ENCODE measurements at places on chromosomes 11 and 22.

DNA sequence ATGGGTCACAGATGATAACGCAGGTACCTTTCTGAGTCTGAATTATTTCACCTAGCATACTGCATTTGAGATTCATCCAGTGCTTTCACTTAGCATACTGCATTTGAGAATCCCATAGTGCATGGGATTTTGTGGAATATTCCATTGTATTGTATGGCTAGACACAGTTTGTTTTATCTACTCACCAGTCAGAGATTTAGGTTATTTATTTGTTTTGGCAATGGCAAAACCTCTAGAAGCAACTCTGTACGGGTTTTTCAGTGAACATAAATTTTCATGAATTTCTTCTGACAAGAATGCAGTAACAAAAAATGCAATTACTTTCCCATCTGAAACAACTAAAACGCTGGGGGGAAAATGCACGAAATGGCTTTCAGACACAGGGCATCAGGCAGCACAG is 24.3 kb downstream of the SCN4B start:
- DNase-seq = no peak

DNA sequence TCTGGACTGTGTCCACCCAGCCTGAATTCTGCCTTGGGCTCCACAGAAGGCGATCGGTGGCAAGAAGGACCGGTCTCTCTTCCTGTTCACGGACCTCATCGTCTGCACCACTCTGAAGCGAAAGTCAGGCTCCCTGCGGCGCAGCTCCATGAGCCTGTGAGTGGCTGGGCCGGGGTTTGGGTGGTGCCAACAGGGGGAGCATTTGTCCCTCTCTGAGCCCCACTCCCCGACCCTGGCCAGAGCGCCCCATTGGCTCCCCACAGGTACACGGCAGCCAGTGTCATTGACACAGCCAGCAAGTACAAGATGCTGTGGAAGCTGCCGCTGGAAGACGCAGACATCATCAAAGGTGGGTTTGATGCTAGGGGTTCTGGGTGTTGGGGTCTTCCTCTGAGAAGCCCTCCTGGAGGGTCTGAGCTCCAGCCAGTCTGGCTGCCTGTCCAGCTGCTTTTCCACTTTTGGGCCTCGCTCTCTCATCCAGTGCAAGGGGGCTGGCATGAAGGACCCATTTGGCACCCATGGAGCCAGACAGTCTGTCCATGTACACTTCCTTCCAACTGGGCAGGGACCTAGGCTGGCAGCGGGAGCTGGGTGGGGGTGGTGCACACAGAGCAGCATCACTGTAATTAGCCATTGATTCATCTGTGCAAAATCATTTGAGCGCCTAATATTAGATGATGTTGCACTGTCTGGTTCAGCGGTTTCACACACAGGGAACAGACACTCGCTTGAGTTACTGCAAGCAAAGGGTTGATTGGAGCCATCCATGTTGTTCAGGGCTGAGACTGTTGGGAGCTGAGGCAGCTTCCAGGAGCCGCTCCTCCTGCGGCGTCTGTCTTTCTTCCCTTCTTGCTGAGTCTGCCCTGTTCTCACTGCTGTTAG is 19.0 kb upstream of the RELT start:
- no peak for DNase-seq

- DNase-seq = no peak
Observed at GRCh38 chr11:66985508-66986177, 10.5 kb downstream of the C11orf86 start.

DNA sequence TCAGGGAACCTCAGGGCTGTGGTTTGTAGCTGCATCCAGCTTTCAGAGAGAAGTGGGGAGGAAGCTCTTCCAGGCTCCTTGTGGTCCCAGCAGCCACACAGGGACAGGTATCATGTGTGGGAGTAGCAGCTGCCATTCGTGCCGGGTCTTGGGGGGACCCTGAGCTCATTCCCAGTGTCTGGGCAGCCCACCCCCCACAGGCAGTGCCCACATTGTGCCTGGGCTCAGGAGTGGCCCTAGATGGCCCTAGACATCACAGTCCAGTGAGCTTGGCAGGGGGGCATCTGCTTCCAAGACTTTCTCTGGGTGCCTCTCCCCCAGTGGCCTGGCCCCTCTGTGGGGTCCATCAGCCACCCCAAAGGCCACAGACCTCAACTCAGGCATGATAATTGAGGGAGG is 619.7 kb downstream of the BRD1 start:
- DNase-seq = no peak

DNA sequence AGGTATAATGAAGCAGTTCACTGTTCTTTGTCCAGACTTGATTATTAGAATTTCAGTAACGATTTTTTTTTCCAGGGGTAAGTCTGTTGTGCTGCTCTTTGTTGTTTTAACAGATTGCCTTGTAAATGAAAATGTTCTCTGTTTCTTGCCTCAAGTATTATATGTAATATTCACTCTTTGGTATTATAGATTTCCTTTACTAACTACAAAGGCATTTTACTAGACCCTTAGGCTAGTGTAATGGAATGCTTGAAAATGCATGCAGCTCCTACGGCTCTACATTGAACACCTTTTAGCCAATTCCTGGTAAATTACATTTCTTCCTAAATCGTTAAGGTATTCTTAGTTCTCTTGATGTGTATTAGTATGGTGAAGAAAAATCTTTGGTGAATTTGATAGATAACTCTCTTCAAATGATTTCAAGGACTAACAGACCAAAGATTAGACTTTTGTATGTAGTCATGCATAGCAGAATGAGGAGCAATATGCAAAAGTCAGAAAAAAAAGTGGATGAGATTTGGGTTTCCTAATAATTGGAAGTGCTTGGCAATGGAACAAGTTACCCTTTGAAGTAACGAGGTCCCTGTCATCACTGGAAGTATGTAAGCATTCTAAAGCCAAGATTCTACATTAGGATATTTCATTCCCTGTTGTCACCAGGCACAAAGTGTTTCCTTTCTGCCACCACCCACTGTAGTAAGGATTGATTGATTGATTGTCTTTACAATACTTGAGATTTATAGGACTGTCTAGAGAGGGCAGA is 113.1 kb downstream of the DBX1 start:
- DNase-seq = no peak

DNA sequence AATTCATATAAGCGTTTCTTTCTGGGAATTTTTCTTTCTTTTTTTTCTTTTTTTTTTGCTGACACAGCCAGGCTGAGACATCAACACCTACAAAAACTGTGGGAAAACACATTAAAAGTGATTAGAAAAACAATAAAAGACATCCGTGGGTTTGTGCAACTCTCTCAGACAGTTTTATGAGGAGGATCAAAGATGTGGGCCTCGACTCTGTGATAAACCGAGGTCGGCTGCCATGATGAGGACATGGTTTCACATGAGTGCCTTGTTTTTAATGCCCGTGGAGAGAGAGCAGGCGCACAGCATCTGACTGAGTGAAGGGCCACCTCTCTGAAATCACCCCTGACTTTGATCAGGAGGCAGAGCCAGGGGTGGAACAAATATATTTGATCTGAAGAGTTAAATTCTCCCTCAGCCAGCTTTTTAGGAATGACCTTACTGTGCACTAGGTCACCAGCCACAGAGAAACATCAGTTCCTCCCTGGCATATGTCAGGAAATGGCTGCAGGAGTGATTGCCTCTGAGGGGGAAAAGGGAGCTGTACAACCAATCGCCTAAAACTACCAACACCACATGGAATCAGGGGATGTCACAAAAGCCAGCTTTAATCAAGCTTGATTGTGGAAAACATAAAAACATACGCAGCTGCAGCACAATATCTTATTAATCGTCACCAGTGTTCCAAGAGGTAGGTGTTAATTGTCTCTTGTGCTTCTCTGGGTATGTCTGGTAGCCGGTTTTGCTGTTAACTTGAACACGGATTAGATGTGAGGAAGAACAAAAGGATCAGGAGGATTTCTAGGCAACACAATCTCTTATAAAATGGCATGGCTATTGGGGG is 164.7 kb downstream of the MAML2 start:
- DNase-seq = no peak

GRCh38 chr11:83691451-83691950 is 405.3 kb upstream of the CCDC90B start:
- peak; percentile 4 for DNase-seq

- no peak for DNase-seq
Observed at GRCh38 chr22:37609240-37610152, 862 bp downstream of the GGA1 start.

- no peak for DNase-seq
Observed at GRCh38 chr22:18130018-18130417, 19.4 kb downstream of the TUBA8 start.

GRCh38 chr11:117900121-117900648 is 23.7 kb upstream of the FXYD6 start:
- DNase-seq = no peak

DNA sequence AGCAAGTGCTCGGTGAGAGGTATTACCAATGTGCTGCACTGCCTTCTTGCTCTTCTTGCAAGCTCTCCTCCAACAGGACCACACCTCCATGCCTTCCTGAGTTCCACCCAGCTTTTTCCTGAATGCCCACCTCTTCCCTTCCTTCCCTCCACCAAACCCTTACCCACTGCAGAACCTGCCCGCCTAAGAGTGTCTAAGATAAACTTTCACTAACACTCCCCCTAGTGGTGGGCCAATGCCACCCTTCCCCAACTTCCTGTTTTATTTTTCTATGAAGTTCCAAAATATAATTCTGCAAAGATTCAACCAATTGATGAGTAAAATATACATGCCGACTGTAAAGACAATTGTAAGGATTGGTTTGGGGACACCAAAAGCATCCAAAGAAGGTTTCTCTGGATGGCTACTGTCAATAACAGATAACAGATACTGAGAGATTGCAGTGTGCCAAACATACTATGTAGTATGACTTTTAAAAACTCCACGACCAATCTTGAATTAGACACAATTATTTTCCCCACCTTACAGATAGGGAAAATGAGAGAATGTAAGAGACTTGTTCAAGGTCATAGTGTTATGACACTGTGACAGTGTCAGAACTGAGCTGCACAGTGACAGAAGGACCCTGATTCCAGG is 38.6 kb upstream of the BMAL1 start:
- DNase-seq = peak; percentile 51

- no peak for DNase-seq
Observed at GRCh38 chr11:128701936-128702335, 8.1 kb downstream of the FLI1 start.

DNA sequence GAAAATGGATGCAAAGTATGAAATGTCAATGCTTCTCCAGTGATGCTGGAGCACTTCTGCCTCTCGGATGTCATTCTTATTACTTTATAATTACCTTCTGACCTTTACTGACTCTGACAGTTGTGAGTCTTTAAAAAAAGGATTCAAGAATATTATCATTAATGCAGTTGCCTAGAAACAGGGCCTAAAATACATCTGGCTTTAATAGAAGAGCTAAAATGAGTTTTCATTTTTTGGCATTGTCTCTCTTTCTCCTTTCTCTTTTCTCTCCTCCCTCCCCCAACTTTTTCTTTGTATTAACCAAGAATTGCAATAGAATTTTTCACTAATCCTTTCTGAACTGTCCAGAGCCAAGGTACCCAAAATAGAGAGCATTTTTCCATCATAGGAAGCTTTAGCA is 45.9 kb downstream of the FDX1 start:
- DNase-seq = peak; percentile 12

GRCh38 chr11:93166194-93166593 is 31.6 kb downstream of the SLC36A4 start:
- DNase-seq = no peak

- peak; percentile 11 for DNase-seq
Observed at GRCh38 chr22:24996420-24996952, 44.0 kb downstream of the KIAA1671 start.

DNA sequence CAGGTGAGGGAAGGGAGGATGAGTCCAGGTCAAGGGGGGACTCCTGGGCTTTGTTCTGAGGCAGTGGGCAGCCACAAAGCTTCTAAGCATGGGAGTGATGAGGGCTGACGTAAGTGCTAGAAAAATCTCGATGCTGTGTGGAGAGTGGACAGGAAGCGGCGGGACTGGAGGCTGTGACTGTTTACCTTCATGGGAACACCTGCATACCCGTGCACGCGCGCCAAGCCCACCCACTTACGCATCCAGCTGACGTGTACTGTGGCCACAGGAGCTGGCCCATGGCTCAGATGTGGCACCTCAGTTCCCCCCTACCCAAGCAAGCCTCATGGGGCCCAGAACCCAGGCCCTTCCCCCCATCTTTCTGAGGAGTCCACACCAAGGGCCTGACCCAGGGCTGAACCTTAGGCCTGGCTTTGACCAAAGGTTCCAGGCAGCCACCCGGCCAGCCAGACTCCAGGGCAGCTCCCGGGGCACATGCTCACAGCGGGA is 14.0 kb downstream of the MYRF start:
- DNase-seq = no peak

Measured in AG10803 (cell line).